ENCODE measurements at places on chromosomes 11 and 22.

DNA sequence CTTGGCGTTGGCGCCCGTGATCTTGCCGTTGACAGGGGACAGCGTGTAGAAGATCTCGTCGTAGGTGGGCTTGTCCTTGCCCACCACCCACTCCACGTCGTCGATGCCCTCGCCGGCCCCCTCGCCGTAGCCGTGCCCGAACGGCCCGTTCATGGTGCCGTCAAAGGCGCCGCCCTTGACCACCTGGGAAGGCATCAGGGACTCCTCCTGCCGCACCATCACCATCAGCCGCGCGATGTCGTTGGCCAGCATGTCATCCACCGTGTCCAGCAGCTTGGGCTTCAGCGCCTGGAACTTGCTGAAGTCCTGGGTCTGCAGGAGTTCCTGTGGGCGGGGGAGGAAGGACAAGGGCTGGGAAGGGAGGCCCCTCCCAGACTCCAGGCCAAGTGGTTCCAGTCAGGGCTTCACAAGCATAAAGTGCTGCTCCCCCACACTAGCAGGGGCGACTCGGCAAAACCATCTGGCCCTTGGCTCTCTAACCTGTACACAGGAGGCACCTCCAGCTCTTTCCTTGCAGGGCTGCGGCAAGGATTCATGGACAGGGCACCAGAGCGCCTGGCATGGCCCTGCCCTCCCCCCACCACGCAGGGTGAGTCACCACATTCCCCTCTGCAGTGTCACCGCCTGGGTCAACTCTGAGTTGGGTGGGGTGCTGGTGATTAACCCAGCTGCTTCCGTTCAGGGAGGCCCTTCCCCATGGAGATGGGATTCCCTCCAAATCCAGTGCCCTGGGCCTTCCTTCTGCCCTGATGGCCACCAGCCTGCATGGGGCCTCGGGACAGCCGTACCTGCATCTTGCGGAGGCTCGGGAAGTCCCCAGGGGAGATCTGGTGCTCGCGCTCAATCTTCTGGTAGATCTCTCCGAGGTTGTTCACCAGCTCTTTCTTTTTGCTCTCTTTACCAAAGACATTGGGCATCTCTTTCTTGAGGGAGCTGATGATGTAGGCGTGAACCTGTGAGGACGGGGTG is 10.4 kb upstream of the CDC42BPG start:
- peak; percentile 73 for DNase-seq

GRCh38 chr11:73189315-73189714 is 28.8 kb upstream of the P2RY2 start:
- no peak for DNase-seq

DNA sequence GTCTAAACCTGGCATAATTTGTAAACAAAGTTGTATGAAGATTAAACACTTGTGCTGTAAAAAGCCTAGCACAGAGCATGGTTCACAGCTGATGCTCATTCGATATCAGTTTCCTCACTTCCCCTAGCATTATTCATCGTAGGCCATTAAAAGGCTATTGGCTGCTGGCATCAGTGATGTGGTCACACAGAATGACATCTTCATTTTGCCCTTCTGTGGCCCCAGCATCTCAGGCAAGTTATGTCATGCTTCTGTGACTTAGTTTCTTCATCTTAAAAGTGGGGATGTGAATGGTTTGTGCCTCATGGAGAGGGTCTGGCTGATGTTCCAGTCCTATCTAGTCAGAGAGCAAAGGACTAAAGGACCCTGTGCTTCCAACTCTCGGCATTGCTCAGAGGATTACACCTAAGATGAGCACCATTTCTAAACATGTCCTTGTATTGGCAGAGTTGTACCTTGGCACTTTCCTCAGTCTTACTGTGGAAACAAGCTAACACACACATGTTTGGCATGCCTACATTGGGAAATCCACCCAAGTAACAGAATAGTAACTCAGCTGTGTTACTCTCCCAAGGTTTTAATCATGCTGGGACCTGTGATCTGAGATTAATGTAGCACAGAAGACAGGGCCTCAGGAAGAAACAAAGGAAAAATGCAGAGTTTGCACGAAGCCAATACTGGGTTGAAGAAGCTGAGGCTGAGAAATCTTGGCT is 83.5 kb upstream of the OR9Q1 start:
- no peak for DNase-seq

DNA sequence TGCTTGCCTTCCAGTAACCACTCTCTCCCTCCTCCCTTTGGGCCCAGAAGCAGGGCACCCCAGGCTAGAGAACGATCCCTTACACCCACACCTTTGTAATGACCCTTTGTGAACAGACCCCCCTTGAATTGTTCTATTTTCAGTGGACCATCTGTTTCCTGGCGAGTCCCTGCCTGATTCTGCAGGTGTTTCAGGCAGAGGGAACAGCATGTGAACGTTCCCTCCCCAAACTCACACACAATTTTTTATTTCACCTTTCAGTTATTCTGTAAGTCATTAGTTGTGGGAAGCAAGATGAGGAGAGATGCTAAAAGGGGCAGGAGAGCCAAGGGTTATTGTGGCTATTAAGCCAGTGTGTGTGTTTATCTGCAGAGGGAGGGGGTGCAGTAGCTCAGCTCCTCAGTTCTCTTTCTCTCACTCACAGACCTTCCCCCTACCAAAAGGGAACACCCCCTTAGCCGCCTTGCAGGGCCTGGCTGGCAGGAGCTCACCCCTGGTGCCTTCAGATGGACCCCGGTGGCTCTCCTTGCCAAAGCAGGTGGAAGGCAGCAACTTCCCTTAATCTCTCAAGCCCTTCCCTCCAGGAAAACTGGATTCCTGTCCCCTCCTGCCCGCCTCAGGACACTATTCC is 64.8 kb upstream of the SPON1 start:
- no peak for DNase-seq

DNA sequence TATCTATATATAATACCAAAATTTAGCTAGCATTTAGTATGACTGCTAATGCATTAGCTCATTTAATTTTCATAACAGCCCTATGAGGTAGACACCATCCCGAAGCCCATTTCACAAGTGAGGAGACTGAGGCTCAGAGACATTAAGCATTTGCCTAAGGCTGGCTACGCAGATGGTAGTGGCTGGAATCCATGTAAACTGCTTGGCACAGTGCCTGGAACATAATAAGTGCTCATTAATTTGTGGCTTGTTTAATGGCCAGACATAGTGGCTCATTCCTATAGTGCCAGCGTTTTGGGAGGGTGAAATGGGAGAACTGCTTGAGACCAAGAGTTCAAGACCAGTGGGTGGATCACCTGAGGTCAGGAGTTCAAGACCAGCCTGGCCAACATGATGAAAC is 17.8 kb upstream of the TP53I11 start:
- DNase-seq: no peak

DNA sequence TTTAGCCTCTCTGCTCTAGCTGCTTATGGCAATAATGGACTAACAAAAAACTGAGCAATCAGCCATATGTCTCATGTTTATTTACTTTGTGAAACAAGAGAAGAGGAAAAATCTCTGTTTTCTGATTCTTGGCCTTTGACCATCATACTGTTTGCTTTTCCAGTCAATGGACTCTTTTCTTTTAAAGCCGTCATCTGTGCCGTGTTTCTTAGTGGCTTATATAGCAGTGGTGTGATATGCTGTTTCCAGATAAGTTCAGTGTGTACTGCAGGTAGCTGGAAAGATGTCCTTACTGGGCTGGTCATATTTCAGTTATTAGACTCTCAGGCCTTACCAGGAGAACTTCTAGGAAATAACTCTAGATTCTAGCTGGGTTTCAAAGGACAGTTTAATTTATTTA is 33.6 kb upstream of the TECTA start:
- no peak for DNase-seq

GRCh38 chr22:21041937-21042336 is 3.8 kb upstream of the LRRC74B start:
- DNase-seq: no peak

DNA sequence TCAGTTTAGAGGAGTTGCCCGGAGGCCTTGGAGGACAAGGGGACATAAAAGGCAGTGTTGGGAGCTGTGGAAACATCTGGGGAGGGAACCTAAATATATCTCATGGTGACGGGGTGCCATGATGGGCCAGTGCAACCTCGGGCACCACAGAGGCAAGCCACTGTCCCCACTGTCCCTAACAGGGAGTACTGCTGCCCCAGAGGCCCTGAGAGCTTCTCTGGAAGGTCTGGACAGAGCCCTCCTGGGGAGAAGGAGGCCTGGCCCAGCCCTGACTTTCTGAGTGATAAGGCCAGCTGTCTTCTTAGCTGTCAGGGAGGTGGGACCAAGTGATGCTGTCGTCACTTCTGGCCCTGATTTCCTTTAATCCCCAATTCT is 5.5 kb upstream of the P2RY6 start:
- DNase-seq: no peak

DNA sequence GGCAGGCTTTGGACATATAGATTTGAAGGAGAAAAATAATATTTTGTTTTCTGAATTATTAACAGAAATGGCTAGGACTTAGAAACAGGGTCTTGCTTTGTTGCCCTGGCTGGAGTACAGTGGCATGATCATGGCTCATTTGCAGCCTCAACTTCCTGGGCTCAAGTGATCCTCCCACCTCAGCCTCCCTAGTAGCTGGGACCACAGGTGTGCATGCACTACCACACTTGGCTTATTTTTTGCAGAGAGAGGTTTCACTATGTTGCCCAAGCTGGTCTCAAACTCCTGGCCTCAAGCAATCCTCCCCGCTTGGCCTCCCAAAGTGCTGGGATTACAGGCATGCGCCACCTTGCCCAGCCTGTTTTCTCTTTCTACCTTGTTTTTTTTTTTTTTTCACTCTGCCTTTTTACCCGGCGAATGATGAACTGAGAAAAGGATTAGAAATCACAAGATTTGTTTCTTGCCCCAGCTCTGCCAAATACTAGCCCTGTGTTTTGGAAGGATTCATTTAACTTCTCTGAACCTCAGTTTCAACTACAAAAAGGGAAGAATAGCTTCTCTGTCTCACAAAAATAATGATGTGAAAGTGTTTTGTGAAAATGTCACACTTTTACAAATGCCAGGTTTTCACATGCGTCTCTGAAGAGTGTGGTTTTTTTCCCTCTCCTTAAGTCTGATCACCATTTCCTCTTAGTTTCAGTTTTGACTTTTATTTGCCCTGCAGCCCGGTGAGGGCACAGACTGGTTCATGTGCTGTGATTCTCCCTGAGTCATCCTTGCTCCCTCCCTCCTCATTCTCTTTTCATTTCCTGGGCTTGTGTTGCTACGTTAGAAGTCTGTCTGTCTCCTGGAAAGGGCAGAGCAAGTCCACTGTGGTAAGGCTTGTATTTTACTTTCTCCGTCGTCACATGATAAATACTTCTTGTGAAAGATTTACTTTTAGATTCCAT is 67.7 kb downstream of the BCL2L13 start:
- DNase-seq: peak; percentile 31

- no peak for DNase-seq
These were observed 1813.1 kb upstream of the RAG2 start for GRCh38 chr11:38411149-38411548.

DNA sequence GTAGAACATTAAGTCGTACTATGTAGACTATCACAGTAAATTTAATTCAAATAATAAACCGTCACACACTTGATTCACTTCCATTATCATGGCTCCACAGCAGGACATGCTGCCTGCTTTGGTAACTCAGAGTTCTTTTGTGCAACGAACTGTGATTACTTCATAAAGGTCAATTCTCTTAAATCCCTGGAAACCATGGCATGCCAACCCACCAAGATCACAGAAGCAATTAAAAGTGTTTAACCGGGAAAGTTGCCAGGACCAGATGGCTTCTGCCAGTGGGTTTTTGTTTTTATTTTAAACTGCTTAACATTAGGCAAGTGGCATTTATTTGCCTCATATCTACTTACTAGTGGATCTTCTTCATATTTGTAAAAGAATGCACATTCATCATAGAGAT is 1162.1 kb downstream of the DLG2 start:
- DNase-seq: no peak

DNA sequence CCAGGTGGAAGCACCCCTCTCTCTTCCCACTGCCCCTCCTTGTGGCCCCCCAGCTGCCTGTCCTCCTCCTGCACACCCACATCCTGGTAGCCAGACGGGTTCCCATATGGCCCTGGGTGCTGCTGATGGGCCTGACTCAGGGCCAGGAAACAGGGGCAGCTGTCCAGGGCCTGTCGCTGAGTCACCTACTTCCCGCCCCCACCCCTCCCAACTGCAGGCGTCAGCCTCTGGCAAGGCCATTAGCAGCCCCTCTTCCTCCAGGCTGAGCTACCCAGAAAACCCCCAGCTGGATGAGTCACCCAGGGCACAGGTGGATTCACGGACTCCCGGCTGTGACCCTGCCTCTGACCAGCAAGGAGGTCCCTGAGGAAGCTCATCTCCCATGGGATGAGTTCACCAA is 6.9 kb upstream of the GAL start:
- DNase-seq: no peak

DNA sequence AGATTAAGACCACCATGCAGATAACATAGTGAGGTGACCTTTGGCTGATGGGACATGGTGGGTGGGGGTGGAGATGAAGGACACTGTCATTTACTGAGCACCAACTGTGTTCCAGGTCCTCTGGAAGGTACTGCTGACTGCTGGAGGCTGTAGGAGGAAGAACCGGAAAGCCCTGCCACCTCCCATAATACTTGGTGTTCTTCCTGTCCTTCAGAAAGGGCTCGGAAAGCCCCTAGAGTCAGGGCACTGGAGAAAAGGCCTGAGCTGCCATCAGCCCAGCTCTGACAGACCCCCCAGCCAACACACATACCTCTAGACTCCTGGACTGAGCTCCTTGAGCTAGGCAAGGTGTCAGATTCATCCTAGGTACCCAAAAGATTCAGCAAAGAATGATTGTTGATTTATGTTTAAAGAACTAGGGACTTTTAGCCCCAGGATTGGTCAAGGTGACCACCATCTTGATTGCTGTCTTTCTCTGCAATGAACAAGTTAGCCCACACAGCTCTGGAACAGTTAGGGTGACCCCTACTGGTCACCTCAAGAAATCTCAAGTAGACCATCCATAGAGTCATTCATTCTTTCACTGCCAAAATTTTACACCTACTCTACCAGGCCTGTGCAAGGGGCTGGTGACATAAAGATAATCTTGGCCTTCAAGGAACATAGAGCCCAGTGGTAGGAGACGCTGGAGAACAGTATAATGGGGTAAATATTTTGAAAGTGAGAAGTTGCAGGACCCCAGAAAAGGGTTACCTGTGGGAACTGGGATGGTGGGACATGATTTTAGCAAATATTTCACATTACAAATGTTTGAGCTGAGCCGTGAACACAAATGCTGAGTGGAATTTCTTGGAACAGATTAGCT is 39.4 kb downstream of the IRAG1 start:
- DNase-seq: peak; percentile 31

DNA sequence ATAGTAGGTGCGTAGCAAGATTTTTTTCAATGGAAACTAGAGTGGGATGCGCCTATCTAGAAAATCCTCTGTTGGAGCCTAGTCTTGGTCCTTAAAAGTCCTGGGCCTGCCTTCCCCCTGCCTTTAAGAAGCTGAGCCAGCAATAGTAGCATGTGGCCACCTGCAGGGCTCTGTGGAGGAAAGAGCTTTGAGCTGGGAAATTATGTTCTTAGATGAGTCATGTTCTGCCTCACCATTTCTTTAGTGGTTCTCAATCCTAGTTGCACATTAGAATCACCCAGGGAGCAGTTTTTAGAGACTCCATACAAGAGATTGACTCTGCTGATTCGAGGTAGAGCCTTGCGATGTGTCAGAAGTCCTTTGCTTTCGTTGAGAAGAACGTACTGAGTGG is 133.5 kb downstream of the COMMD9 start:
- no peak for DNase-seq

Data from activated CD8-positive, alpha-beta memory T cell treated with anti-CD3 and anti-CD28 coated beads, Interleukin-2, amount 50 U/mL, for 4 hours (primary cell).